T-helper 2 cell (primary cell): ENCODE measurements at places on chromosomes 4 and X.

DNA sequence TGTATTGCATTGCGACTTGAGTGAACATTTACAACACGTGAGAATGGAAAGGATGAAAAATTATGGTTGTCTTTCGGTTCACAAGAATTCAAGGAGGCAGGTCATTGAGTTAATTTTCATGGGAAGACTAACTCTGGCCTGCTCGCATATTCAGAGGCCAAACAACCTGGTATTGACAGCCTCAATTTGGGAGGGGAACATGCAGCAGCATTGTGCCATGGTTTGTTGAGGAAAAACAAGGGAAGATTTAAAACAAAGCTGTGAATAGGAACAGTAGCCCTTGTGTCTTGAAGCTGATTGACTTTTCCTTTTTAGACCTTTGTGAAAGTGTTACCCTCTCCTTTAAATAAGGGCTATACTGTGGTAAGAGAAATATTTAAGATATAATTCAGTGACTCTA, 31.9 kb downstream of the FAT4 start:
- DNase-seq, result no peak

DNA sequence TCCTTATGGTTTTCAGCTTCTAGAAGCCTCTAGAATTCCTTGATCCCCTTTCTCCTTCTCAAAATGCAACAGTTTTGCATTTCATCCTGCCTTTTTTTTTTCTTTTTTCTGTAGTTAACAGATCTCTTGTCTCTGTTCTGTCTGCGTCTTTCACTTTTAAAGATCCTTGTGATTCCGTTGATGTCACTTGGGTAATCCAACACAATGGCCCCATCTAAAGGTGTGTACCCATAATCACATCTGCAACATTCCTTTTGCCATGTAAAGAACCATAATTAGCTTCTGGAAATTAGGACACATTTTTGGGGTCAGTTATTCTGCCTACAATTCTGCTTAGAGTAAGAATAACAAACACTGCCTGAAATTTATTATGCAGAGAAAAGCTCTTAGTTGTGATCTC, 1180.9 kb upstream of the ADGRL3 start:
- DNase-seq, result no peak

GRCh38 chr4:182451441-182451840, 208.2 kb downstream of the TENM3 start:
- no peak for DNase-seq

DNA sequence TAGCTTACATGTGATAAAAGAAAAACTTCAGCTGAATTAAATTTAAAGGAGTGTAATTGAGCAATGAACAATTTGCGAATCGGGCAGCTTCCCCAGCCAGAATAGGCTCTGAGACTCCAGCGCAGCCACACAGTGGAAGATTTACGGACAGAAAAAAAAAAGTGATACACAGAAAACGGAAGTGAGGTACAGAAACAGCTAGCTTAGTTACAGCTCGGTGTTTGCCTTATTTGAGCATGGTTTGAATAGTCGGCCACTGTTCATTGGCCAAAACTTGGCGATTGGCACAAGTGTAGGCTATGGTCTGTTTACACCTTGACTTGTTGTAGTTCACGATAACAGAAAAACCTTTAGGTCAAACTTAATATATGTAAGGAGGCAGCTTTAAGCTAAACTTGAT, 16.7 kb upstream of the SUPT20HL1 start:
- DNase-seq, result no peak

GRCh38 chr4:153426207-153426885, 39.8 kb upstream of the TMEM131L start:
- no peak for DNase-seq

GRCh38 chrX:9466124-9466495, 1.3 kb downstream of the TBL1X start:
- DNase-seq, result no peak

GRCh38 chrX:19723427-19723826, 164.0 kb downstream of the SH3KBP1 start:
- no peak for DNase-seq

GRCh38 chr4:101806914-101807313, 16.4 kb downstream of the BANK1 start:
- no peak for DNase-seq

DNA sequence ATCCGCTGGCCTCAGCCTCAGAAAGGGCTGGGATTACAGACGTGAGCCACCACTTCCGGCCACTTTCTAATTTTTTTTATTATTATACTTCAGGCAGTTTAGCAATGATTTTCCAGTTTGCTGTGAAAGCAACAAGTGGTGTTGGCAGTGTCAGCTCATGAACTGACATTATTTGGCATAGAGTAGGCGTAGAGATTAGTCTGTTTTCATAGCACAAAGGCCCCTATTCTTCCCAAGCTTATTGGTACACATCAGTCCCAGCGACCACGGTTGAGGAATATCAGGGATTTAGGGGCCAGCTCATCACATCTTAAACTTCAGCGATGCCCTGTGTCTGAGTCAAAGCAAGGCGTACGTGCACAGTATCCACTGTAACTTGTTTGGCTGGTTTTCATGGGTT, 53.0 kb upstream of the RASSF6 start:
- no peak for DNase-seq

- DNase-seq, result no peak
These were observed 9.0 kb upstream of the MAB21L2 start for GRCh38 chr4:150572704-150573504.

DNA sequence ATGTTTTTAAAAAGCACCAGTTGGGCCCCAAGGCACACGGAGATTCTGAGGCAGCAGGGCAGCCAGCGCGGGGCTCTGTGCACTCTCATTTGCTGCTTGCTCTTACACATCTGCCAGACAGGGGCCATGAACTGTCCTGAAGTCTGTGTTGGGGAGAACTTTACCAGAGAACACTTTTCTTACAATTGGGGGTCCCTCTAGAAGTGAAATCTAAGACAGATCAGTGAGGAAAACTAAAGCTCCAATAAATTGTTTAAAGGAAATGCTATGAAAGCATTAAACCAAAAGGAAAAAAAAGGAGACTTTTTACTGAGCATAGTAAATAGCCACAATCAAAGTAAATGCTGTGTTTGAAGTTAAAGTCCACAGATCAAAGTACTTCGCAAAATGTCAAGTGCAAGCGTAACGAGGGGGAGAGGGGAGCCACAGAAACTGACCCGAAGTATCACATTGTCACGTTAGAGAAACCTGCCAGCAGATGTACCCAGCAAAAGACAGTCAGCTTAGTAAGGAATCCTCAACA, 37.8 kb downstream of the SORBS2 start:
- DNase-seq, result no peak

DNA sequence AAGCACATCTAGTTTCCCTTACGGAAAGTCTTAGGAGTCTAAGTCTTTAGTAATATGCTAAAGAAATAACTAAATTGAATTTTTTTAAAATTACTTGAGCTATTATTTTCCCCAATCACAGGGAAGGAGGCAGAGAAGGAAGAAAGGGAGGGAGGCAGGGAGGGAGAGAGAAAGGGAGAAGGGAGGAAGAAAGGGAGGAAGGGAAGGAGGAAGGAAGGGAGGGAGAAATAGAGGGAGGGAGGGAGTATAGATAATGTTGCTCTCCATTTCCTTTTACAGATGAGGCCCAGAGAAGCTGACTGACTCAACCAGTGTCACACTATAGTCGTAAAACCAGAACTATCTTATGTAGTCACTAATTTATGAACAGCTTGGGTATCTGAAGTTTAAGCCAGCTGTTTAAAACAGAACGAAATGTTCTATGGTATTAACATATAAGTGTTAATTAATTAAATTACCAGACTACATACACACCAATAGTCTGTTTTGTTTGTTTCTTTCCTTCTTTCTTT, 14.6 kb downstream of the SH3RF1 start:
- no peak for DNase-seq

- no peak for DNase-seq
These were observed 16.9 kb upstream of the LRBA start for GRCh38 chr4:151031831-151032605.

DNA sequence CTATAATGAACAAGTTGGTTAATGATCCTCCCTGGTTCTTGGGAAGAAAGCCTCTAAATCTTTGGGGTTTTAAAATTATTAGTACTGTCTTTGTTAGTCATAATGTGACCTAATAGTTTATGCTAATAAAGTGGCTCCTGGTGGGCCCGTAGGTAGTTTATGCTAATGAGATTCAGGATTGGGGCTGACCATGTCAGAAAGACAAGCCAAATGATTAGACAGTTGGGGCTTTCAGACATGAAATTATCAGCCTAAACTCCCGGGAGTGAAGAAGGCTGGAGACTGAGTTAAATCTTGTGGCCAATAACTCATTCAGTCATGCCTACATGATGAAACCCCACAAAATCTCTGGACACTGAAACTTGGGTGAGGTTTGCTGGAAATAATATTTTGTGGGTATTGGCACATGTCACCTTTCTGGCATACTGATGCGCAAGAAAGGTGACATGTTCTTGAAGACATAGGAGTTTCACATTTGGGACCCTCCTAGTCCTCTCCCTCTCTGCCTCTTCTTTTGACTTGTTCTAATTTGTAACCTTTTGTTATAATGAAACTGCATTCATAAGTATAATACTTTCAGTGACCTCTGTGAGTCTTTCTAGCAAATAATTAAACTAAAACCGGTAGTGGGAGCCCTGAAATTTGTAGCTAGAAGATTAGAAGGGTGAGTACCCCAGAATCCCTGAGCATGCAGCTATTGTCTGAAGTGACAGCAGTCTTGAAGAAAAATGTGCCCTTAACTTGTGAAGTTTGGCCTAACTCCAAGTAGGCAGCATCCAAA, 196.8 kb upstream of the FSTL5 start:
- DNase-seq, result no peak

GRCh38 chr4:165678236-165678935, 194.7 kb upstream of the TLL1 start:
- no peak for DNase-seq

- no peak for DNase-seq
These were observed 110.4 kb downstream of the SCD5 start for GRCh38 chr4:82688091-82688795.

- DNase-seq, result no peak
These were observed 1084.1 kb downstream of the FAM133A start for GRCh38 chrX:94758130-94758529.
